Esophagus squamous epithelium (tissue), 5 donors: ENCODE measurements at places on chromosomes 11 and 22. TPM values are rescaled to one million over a fixed set of nuclear protein-coding genes. Genes with fewer than 3 reads are reported as not detected.

- no peaks in the 10 kb centered on the region for H3K27me3 ChIP-seq
- no peak overlapping the region for H3K4me3 ChIP-seq
- DNase-seq: no peak
- no peaks in the 10 kb centered on the region for H3K4me1 ChIP-seq
- no peak overlapping the region for H3K27ac ChIP-seq
Measured at GRCh38 chr11:29224739-29225384, 792.0 kb downstream of the KCNA4 start.

GPHA2 gene
- not detected for total RNA-seq

DNA sequence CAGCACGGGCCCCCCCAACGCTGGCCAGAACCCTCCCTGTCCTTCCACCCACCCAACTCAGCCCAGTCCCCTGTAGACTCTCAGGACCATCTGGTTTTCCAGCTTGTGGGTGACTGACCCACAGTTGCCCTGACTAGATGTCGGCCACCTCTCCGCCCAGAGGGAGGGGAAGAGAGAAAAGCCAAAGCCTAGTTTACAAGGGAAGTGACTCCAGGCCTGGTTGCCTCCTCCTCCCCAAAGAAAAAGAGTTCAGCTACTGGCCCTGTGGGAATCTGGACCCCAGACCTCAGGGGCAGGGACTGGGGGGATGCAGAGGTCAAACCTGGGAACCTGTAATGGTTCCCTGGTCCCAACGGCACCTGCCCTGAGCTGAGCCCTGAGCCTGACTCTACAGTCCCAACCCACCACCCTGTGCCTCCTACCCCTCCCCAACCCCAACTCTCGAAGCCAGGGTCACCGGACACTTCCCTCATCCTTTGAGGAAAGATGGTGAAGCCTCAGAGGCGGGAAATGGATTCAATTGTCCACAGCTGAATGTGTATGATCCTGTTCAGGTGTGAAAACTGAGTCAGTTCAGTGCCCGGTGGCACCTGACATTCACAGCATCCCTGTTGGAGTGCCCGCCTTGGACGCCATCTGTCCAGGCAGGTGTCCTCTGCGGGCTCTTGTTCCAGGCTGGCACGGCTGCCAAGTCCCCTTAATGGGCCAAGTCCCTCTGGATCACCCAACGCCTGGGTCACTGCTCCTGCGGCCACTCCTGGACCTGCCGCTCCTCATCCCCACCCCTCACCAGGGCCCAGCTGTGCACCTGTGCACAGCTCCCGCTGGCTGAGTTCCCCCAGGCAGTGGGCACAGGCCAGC, 21.0 kb upstream of the WNT7B start:
- peak overlapping the region; percentile 63 for H3K27ac ChIP-seq
- H3K4me1 ChIP-seq: peaks cover 75% of the 10 kb centered on the region
- no peak overlapping the region for H3K4me3 ChIP-seq

DNA sequence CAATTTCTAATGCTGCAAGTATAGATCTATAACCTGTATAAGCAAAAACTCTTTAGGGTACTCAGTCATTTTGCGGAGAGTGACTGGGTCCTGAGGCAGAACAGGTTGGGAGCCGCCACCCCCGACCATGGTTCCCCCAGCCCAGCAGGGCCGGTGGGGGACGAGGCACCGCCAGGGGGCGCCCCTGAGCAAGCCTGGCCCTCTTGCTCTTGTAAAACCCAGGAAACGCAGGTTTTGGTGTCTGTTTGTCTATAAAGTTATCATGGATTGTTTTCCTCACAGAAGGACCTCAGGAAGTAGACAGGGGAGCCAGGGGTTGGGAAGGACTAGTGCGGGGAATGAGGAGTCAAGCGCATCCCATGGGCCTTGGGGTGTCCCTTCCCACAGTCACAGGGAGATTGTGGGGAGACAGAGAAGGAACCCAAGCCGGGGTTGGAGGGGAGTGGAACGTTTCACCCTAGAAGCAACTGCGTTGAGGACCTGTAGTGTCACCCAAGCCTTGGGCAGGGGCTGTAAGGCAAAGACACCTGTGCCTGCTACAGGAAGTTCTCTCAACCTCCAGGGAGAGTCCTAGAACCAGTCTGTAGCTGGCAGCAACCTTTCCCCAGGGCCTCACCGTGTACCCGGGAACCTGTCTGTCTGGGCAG, 26.4 kb downstream of the KCTD17 start:
- no peak overlapping the region for H3K27ac ChIP-seq
- no peak overlapping the region for H3K4me3 ChIP-seq
- H3K4me1 ChIP-seq: no peaks in the 10 kb centered on the region
- peaks cover 63% of the 10 kb centered on the region for H3K27me3 ChIP-seq

DNA sequence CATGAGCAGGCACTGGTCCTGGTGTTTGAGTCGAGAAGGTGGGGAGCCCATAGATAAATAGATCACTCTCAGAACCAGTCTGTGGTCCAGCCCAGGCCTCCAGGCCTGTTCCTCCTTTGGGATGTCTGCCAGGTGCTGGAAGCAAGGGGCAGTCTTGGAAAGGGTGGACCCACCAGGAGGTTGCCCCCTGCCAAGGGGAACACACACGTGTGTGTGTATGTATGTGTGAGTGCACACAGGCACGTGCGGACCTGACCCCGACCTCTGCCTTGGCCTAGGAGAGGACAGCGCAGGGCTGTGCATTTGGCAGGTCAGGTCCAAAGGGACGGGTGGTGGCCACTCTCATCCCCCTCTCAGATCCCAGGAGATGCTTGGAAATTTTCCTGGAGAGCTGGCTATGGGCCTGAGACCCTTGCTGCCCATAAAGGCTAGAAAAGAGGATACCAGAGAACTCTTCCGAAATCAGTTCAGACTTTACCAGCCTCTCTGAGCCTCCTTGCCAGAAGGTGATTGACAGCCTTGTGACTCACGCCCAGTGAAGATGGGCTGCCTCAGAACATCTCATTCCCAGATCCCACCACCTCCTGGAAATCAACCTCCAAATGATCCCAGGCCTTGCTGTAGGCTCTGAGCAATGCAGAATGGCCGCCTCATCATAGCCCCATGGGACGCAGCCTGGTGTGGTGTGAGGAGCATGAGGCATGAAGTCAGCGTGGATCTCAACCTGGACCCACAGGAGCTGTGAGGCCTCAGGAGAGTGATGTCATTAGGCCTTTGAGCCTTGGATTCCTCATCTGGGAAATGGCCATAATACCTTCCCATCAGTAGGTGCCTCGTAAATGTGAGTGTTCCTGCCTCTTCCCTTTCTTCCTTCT, 24.0 kb upstream of the CREB3L1 start:
- H3K4me3 ChIP-seq: no peak overlapping the region
- H3K27me3 ChIP-seq: no peaks in the 10 kb centered on the region
- no peaks in the 10 kb centered on the region for H3K36me3 ChIP-seq

CD3D gene
- total RNA-seq: 11.8 TPM

EXPH5 gene
- total RNA-seq: 28.6 TPM

- no peak overlapping the region for H3K4me3 ChIP-seq
- no peak overlapping the region for H3K27ac ChIP-seq
- no peaks in the 10 kb centered on the region for H3K27me3 ChIP-seq
- H3K4me1 ChIP-seq: no peaks in the 10 kb centered on the region
- H3K36me3 ChIP-seq: no peaks in the 10 kb centered on the region
Measured at GRCh38 chr22:23061471-23062280, 8.6 kb upstream of the GNAZ start.

GRCh38 chr11:71251761-71252268, 562 bp downstream of the SHANK2 start:
- peaks cover 52% of the 10 kb centered on the region for H3K4me1 ChIP-seq
- H3K36me3 ChIP-seq: no peaks in the 10 kb centered on the region
- peaks cover 11% of the 10 kb centered on the region for H3K27me3 ChIP-seq
- H3K27ac ChIP-seq: no peak overlapping the region
- no peak for DNase-seq
- H3K4me3 ChIP-seq: peak overlapping the region; percentile 69

OSBPL5 gene
- 11.9 TPM for total RNA-seq

DNA sequence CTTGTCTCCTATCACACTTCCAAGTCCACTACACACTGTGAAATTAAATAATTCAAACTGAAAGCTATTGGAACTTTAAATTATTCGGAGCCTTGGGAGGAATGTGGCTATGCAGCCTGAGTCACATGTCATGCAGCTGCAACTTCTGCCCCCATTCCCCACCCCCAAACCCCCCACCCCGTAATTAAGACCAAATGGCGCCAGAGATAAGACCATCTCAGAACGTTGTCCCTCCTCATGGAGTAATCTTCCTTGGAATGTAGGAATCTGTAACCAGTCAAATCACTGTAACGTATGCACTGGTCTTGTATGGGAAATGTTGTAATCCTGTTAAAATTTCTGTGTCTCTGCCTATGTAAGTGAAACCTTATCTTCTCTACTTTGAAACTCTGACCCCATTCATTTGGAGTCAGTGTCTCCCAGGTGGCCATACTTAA, 37.0 kb downstream of the GAB2 start:
- H3K36me3 ChIP-seq: no peaks in the 10 kb centered on the region
- no peak for DNase-seq
- no peaks in the 10 kb centered on the region for H3K4me1 ChIP-seq
- no peak overlapping the region for H3K27ac ChIP-seq

E2F8 gene
- total RNA-seq: 4.7 TPM

DNA sequence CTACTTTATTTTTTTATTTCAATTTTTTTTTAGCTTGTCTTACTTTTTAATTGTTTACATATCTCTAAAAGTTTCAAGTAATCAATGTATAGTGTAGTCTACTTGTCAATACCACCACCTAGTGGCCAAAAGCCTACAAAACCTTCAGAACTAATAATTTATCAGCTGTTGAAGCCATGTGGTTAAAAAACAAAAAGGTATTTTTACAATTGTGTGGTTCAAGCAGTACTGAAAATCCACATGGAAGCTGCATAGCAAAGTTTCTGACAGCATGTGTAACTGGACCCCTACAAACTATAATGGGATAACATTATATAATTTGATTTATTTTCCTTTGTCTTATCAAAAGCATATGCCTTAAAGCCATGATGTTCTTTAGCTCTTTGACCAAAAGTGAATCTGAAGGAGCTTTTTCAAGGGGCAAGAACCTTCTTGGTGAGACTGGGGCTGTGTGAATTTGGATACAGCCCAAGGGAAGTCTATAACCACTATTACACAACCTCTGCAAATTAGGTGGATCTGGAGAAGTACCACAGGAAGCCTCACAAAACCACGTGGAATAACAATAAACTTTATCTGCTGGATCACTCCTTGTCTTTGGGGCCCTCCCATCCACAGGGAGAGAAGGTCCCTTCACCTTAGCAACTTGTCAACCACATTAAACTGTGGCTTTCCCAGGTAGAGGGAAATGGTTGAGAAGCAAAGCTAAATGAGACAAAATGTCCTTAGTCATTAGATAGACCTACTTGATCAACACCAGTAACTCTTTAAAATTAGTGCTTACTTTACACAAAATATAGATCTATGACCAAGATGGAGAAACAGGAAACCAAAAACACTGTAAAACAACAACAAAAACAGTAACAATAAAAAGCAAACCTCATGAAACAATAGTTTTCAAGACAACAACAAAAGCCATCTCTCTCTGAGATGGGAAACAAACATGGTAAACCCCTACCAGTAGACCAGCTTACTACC, 9.9 kb downstream of the NARS2 start:
- no peak overlapping the region for H3K4me3 ChIP-seq
- no peak overlapping the region for H3K27ac ChIP-seq
- H3K27me3 ChIP-seq: no peaks in the 10 kb centered on the region
- no peak for DNase-seq

DNA sequence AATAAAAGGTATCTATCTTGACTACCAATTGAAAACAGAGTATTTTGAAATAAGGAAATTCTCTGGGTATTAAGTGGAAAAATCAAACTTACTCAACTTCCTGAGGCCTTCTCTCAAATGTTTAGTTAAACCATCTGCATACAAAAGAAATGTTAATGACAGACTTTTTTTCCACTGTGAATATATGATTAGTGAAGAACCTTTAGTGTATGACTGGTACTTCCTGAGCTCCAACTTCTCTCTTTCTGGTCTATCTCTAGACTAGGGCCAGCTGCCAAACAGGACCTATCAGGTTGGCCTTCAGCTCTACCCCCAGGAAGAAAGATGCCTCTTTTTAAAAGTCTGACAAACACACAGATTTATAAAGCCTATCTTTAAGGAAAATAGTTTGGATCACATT, 68.8 kb upstream of the SCUBE2 start:
- DNase-seq: no peak
- no peaks in the 10 kb centered on the region for H3K27me3 ChIP-seq
- H3K4me1 ChIP-seq: no peaks in the 10 kb centered on the region
- no peak overlapping the region for H3K4me3 ChIP-seq
- H3K36me3 ChIP-seq: no peaks in the 10 kb centered on the region

TUB gene
- 6.1 TPM for total RNA-seq

DNA sequence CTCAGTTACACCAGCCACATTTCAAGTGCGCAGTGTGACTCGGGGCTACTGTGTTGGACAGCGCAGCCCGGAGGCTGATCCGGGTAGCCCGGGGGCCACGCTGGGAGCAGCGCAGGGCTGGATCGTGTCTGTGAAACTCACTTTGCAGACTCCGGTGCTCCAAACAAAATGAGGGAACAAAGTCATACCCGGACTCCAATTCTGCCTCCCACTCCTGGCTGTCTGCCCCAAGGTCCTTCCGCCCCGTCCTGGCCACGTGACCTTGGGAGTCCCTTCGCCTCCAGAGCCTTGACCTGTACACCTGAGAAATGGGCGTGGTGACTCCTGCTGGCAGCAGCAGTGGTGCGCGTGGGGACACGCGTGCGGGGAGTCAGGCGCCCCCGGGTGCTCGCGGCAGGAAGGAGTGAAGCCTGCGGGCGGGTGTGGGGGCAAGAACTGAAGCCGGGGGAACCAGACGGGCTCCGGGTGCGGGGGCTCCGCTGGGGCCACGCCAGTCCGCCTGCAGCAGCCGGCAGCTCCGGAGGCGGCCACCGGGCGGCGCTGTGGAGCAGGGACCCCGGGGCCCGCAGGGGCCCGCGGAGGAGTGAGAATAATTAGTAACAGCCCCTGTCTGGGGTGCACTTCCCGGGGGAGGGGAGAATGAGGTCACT, 42.4 kb downstream of the KCNJ4 start:
- DNase-seq: no peak
- H3K27ac ChIP-seq: no peak overlapping the region
- H3K27me3 ChIP-seq: peaks cover 8% of the 10 kb centered on the region
- no peaks in the 10 kb centered on the region for H3K36me3 ChIP-seq
- peaks cover 11% of the 10 kb centered on the region for H3K4me1 ChIP-seq

GRCh38 chr22:35299217-35299672, 449 bp upstream of the TOM1 start:
- no peak for DNase-seq
- peaks cover 44% of the 10 kb centered on the region for H3K4me1 ChIP-seq
- peak overlapping the region; percentile 98 for H3K27ac ChIP-seq
- peak overlapping the region; percentile 91 for H3K4me3 ChIP-seq
- no peaks in the 10 kb centered on the region for H3K36me3 ChIP-seq

- H3K4me1 ChIP-seq: no peaks in the 10 kb centered on the region
- H3K4me3 ChIP-seq: no peak overlapping the region
- no peaks in the 10 kb centered on the region for H3K36me3 ChIP-seq
- no peak overlapping the region for H3K27ac ChIP-seq
Measured at GRCh38 chr11:132691848-132692550, 840.3 kb downstream of the OPCML start.

GRCh38 chr22:31838917-31839316, 85.1 kb downstream of the DEPDC5 start:
- H3K27ac ChIP-seq: no peak overlapping the region
- H3K4me1 ChIP-seq: no peaks in the 10 kb centered on the region
- peaks cover 21% of the 10 kb centered on the region for H3K36me3 ChIP-seq

OR2D2 gene
- 0.40 TPM for total RNA-seq

FXYD6 gene
- 0.61 TPM for total RNA-seq

DGCR2 gene
- 47.4 TPM for total RNA-seq

GRCh38 chr11:86039094-86039493, 29.8 kb downstream of the PICALM start:
- no peak overlapping the region for H3K27ac ChIP-seq
- no peak overlapping the region for H3K4me3 ChIP-seq
- H3K36me3 ChIP-seq: no peaks in the 10 kb centered on the region
- no peak for DNase-seq
- peaks cover 64% of the 10 kb centered on the region for H3K4me1 ChIP-seq
